ENCODE measurements at places on chromosomes 12 and 14. TPM values are rescaled to one million over a fixed set of nuclear protein-coding genes. Genes with fewer than 3 reads are reported as not detected.
A peak's percentile ranks its signal among the peaks of the same experiment; 100 is the strongest.

DNA sequence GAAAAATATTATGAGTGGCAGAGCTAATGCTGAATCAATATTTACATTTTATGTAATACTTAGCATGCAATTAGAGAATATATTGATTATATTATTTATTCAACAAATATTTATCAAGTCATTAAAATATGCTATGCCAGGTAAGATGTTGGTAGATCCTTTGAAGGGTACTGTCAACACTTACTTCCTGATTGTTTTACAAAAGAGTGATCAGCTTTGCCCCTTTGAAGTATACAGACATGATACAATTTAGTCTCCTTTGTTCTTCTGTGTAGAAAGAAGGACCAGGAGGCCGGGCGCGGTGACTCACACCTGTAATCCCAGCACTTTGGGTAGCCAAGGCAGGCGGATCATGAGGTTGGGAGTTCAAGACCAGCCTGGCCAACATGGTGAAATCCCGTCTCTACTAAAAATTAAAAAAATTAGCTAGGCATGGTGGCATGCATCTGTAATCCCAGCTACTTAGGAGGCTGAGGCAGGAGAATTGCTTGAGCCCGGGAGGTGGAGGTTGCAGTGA is 73.9 kb upstream of the IFNG-AS1 start:
- no peak for DNase-seq

GRCh38 chr14:81594012-81594411 is 60.4 kb upstream of the SEL1L start:
- no peak for DNase-seq

DNA sequence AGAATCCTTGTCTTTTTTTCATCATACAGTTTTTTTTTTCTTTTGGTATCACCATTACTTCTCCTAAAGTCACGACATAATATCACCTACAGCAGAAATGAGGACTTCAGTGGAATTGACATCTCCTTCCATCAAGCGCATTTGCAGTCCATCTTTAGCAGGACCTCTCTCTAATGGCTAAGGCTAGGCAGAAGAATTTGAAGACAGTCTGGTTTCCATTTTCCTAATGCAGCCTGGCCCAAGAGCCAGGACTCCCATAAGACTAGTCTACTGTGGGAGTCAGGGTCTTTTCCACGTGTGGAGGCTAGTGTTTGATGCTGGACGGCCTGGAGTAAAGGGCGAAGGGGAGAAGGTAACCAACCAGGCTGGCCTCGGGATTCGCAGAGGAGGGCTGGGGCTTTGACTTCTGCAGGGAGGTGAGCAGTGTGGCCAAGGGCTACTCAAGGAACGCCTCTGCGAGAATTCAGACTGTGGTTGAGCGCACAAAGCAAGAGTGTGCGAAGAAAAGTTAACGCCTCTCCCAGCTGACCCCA is 769 bp upstream of the ZNF740 start:
- DNase-seq = no peak

GRCh38 chr12:47736877-47737676 is 11.8 kb upstream of the ENDOU start:
- DNase-seq = no peak

- no peak for DNase-seq
Observed at GRCh38 chr14:92277031-92277430, 45.9 kb upstream of the SLC24A4 start.

- peak; percentile 34 for DNase-seq
Observed at GRCh38 chr12:112906712-112907414, at the start of gene OAS1. Gene OAS1, plus strand, starts transcription at chr12:112906962. Its CDS starts 78 bp downstream, at chr12:112907040.

GRCh38 chr14:102215071-102215470 is 75.4 kb downstream of the WDR20 start:
- peak; percentile 14 for DNase-seq

- no peak for DNase-seq
Observed at GRCh38 chr14:71381814-71382213, 474.6 kb downstream of the PCNX1 start.

GRCh38 chr12:124361074-124361970 is 66.4 kb downstream of the RFLNA start:
- no peak for DNase-seq

DNA sequence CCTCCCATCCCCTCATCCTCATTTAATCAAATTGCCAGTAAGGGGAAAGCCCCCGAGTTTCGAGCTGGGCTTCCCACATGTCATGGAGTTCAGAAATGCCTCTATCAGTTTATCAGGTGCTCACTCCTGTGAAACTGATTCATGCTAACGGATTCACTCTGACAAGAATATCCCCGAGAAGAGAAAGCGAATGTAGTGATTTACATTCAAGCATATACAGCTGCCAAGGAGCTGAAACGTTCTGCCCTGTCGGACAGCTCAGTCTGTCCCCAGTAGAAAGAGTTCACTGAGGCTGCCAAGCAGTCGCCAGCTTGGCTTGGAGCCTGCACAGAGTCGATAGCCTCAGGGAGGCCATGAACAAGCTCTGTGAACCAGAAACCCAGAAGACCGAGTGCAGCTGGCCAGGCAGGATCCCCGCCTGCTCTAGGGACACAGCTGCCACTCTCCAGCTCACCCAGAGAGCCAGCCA is 88.4 kb downstream of the TMCC3 start:
- no peak for DNase-seq

- no peak for DNase-seq
Observed at GRCh38 chr12:42706321-42706720, 116.8 kb upstream of the PRICKLE1 start.

- DNase-seq = no peak
Observed at GRCh38 chr12:109678719-109679118, 34.9 kb upstream of the FAM222A start.

DNA sequence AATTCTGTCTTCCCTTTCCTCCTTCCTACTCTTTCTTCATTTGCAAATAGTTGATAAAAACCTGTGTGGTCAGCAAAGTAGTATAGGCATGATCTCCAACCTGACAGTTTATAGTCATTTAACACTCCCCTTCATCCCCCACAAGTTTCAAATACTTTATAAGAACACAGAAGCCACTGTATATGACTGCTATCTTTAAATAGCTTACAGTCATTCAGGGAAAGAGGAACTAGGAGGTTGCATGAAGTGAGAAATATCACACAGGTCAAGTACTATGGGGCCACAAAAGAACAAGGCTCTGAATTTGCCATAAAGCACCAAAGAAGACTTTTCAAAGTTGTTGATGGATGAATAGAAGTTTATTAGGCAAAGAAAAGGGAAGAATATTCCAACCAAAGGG is 431.3 kb downstream of the NPAS3 start:
- DNase-seq = no peak

- DNase-seq = no peak
Observed at GRCh38 chr14:65142914-65143625, 40.8 kb upstream of the MAX start.

- no peak for DNase-seq
Observed at GRCh38 chr12:92468358-92469020, 234.3 kb upstream of the PLEKHG7 start.

DNA sequence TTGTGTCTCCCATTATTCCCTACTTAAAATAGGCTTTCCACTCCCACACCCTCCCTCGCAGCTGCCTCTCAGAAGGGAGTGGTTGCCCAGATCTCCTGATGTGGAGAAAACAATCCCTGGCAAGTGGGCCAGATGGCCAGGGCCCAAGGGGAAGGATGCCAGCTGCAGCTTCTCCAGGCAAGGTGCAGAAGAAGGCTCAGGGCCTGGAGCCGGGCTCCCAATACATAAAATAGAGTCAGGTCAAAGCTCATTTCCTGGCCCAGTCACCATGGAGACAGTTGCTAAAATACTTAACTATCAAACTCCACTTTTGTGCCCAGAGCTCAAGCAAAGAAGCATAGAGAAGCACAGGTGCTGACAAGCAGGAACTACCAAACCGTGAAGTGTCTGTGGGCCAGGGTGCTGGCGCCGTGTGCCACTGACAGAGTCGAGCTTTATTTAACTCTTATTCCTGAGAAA is 45.7 kb upstream of the ITPR2 start:
- peak; percentile 7 for DNase-seq

Gene SARNP
- total RNA-seq = 123 TPM

Gene GRIP1
- total RNA-seq = 4.2 TPM

Gene OLR1
- total RNA-seq = not detected

Gene RIPK3
- total RNA-seq = 2.3 TPM
